ENCODE measurements at places on chromosomes 12 and 14.
A peak's percentile ranks its signal among the peaks of the same experiment; 100 is the strongest.

GRCh38 chr14:91396959-91397815 is 20.4 kb downstream of the CCDC88C start:
- DNase-seq: no peak

GRCh38 chr14:60092526-60092920 is 800 bp downstream of the PCNX4 start:
- DNase-seq: no peak

DNA sequence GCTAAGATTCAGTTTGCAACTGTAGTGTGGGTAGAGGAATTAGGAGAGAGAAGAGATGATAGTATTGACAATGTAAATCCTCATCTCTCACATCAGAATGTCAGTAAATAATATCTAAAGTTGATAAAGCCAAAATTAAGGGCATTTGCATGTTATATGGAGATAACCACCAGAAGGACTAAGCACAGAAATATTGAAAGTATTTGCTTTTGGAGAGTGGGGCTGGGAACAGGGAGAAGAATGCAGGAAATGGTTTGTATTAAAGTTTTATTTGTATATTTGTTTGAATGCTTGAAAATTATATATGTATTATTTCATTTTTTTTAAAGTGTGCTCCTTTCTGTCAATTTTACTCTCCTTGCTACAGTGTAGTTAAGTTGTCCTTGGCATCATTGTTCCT is 491.4 kb downstream of the APAF1 start:
- DNase-seq: no peak

- no peak for DNase-seq
Measured at GRCh38 chr14:96205059-96205977, 679 bp downstream of the BDKRB2 start.

DNA sequence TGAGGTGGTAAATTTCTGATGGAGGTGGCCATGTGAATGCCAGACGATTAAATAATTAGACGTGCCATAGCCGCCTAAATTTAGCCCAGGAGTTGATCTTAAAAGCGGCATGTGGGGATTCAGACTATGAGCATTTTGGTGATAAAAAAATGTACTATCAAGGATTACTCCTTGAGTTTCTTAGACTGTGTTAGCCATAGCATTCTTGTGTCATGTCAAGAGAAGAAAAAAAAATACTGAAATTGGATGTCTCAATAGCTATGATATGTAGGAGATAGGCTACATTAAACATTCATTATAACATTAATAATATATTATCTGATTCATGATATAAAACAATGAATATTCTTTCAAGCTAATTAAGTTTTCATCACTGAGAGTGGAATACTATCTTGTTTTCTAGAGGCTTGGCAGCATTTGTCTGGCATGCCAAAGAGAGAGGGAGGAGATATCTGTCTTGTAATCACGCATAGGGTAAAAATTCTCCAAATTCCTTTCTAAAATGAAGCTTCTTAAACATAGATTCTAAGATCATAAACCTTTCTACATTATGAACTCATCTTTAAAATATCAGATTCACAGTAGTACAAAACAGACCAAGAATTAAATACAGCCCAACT is 727.0 kb downstream of the C12orf50 start:
- no peak for DNase-seq

GRCh38 chr14:60963761-60964160 is 17.1 kb downstream of the TRMT5 start:
- DNase-seq: no peak

GRCh38 chr12:119082016-119082415 is 96.7 kb upstream of the HSPB8 start:
- DNase-seq: no peak

- DNase-seq: no peak
Measured at GRCh38 chr12:14974633-14975032, 1.8 kb downstream of the PDE6H start.

DNA sequence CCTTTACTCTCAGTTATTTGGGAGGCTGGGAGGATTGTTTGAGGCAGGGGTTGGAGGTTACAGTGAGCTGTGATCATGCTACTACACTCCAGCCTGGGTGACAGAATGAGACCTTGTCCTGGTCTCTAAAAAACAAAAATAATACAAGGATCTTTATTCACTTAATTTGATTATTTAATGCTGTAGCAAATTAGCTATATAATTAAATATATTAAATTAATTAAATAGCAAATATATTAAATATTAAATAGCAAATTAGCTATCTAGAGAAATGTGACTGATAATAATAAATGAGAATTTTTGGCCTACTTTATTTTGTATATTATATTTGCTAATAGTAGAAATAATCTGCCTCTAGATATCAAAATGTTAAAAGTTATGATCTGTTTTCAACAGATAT is 298.8 kb upstream of the NAV3 start:
- DNase-seq: no peak

- no peak for DNase-seq
Measured at GRCh38 chr14:103122947-103123633, at the start of gene TNFAIP2. Gene TNFAIP2 (plus strand): TSS chr14:103123461. CDS start chr14:103126458, 2,997 bp downstream.

DNA sequence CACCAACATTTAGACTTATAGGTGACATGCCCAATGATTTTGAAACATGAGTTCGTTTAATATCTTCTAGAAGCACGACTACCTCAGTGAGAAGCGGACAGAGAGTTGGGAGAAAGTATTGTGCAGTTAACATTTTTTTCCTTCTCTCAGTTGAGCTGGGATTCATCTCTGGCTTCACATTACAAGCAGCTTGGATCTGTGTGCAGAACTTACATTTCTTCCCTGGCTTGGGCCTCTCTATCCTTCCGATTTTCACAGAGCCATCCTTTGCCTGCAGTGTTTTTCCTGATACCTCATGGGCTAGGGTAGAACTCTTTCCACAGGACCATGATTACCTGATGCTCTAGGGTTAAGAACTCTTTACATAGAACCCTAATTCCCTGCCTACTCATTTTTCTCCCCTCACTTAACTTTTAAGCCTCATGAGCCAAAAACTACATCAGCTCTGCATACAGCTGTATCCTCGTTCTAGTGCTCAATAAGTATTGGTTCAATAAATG is 86.5 kb downstream of the FLRT2 start:
- DNase-seq: no peak

- no peak for DNase-seq
Measured at GRCh38 chr14:24670594-24670993, 36.6 kb upstream of the GZMB start.

GRCh38 chr12:93379326-93379980 is 1.7 kb downstream of the NUDT4 start:
- DNase-seq: no peak

DNA sequence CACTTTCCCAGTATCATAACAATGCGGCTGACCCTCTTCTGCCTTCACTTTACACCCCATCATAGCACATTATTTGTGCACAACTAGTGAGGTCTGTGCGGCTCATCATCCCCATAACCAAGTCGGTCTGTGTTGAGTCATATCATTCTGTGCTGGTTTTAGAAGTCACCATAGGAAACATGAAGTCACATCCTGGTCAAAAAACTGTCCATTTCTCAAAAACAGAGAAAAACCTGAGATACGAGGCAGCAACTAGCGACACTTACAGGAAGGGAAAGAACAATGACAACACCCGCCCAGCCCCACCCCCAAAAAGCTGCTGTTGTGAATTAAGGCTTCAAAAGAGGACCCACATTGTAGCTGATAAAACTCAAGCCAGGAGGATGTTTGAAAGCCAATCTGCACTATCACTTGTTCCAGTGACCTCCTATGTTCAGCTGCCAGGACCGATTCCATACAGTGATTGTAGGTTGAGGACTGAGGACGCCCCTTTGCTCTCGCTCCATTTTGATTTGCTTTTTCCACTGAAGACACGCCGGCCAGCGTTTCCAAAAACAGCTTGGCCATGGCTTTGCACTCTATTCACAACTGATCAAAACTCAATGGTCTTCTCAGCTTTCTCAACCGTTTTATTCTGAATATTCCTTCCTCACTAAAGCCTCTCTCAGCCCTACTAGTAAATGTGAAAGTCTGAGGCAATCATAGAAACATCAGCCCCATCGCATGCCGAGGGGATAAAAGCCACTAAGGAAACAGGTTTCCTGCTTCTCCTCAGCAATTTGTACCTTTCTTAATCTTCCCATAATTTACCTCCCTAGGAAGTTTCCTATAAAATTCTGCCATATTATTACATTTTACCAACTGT is 87.5 kb downstream of the DUSP16 start:
- DNase-seq: no peak

DNA sequence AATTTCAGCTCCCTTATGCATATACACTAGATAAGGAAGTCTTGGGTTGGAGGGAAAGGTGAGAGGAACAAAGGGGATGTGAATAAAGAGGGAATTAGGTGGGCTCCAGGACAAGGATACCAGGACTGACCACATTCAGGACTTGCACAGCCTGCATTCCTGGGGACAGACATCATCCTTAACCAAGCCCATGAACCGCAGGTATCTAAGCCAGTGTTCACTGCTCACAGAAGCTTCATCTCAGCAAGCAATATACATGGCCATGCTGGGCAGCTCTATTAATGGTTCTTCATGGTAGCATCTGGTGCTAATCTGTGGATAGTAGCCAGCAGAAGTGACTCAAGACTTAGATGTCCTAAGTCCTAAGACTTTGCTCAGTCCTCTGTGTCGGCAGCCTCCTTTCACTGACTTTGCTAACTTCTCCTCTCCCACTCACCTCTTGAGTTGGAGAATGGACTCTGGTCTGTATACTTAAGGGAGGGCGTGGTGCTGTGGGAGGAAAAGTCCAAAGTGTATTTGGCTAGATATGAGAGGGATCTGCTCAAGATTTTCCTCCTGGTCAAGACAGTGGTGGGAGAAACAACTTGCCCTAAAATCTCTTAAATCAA is 136.1 kb downstream of the ASCL1 start:
- DNase-seq: no peak

GRCh38 chr14:71321574-71322315 is 414.5 kb downstream of the PCNX1 start:
- no peak for DNase-seq

DNA sequence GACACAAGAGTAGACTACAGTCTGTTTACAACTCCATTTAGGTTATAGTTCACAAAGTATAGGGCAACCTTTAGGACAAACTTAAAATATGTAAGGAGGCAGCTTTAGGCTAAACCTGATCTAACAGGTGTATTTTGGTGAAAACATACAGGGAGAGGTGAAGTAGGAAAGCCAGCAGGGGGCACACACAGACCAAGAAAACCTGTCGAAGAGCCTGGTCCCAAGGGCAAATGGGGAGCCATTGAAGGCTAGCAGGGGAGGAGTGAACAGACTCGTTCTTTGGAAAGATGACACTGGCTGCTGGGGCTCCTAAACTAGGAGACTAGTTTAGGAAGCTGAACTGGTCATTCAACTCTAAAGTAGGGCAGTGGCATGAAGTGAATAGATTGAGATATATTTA is 138.8 kb upstream of the WSCD2 start:
- DNase-seq: no peak

- DNase-seq: no peak
Measured at GRCh38 chr14:99884834-99885648, 91.8 kb downstream of the EML1 start.

DNA sequence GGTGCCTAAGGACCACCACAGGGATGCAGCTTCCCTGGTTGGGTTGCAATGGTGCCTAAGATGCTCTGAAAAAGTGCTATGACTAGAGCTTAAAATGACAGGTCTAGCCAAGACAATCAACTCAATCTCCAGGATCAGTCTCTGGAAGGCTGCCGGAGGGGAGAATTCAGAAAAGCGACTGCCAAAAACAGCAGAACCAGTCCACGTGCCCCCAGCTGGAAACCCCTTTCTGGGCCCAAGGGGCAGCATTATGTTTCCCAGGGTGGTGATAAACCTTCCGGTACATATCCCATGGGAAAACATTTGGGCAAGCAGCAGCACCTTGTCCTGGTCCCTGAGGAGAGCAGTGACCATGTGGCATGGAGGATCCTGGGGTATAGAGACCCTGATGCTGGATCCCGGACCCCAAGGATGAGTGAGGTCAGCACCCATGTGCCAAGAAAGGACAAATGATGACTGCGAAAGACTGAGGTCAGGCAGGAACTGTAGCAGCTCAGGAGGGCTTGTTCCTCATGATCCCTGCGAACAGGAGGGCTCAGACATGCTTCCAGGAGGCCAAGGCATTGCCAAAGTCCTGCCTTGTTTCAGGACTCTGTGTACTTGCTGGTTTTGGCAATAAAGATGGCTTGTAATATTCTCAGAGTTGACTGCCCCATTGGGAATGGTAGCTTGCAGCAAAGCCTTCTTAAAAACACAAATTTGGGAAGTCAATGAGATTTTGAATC is 49.9 kb upstream of the LTBP2 start:
- DNase-seq: no peak

DNA sequence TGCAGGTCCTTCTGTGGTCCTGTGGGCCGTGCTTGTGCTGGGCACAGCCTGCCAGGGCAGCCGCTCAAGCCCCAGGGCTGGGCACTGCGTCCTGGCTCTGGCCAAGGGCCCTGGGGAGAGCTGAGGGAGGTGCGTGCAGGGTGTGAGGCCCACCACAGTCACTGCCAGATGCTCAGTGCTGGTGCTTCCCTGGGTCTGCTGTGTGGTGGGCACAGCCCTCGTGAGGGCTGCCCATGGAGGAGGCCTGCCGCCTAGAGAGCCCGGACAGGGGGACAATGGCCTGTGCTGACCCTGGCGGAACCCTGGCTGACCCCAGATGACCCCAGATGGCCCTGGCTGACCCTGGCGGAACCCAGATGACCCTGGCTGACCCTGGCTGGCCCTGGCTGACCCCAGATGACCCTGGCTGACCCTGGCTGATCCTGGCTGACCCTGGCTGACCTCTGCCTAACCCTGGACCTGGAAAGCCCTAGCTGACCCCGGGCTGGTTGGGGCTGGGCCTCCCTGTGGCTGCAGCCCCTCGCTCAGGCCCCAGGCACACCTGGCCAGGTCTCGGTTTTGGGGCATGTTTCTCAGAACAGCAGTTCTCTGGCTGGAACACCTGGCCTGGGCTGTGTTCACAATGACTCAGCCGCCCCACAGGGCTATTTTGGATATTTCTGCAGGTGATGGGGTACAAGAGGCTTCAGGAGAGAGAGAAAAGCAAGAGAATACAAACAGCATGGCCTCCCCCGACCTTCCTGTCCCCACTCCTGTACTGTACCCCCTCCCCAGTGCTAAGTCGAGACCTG is 55.4 kb downstream of the TMEM121 start:
- peak; percentile 64 for DNase-seq

GRCh38 chr14:56998728-56999127 is 188.4 kb upstream of the OTX2 start:
- DNase-seq: no peak

GRCh38 chr14:38485026-38485425 is 229.1 kb upstream of the CLEC14A start:
- DNase-seq: no peak

DNA sequence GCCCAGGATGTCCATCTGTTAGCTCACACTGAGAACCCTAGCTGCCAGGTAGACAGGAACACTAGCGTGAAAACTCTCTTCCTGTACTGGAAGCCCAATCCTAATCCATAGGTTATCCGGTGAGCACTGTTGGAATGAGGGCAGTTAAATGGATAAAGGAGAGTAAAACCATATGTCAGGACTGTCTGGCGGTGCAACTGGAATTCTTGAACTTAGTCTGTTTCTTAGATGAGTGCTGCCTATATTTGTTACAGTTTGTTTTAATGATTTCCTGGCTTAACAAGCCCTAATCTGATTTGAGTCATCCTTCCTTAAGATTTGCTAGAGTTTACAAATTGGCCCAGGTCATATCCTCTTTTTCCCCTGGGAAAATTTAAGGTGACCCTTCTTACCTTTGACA is 104.7 kb downstream of the ANO4 start:
- DNase-seq: no peak

GRCh38 chr12:121166356-121166755 is 33.7 kb downstream of the P2RX7 start:
- DNase-seq: no peak

- no peak for DNase-seq
Measured at GRCh38 chr12:121753844-121754264, 39.6 kb downstream of the RHOF start.

- no peak for DNase-seq
Measured at GRCh38 chr14:99575043-99576023, 28.7 kb downstream of the CCDC85C start.
